Stimulated activated CD8-positive, alpha-beta memory T cell treated with anti-CD3 and anti-CD28 coated beads, Interleukin-2, amount 100 ng/mL, for 1 hour (primary cell): ENCODE measurements at places on chromosomes 1 and 21.

- no peak for DNase-seq
Observed at GRCh38 chr1:101769520-101769919, 227.2 kb downstream of the OLFM3 start.

GRCh38 chr1:244362476-244362875 lies 89.2 kb downstream of the ADSS2 start:
- DNase-seq: no peak

DNA sequence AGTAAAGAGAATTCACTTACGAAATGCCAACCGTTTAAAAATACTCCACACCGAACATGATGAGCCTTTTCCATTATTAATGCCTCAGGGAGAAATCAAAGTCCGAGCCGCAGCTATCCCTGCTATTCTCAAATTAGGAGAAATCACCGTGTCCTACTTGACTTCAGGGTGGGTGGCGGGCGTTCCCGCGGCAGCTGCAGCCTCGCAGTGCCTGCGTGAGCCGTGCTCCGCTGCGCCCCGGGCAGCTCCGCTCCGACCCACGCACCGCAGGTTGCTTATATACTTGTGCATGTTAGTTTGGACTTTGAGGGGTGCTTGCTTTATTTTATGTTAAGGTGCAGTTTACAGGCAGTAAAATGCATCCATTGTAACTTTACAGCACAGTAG lies 35.6 kb upstream of the PCBP3 start:
- no peak for DNase-seq

DNA sequence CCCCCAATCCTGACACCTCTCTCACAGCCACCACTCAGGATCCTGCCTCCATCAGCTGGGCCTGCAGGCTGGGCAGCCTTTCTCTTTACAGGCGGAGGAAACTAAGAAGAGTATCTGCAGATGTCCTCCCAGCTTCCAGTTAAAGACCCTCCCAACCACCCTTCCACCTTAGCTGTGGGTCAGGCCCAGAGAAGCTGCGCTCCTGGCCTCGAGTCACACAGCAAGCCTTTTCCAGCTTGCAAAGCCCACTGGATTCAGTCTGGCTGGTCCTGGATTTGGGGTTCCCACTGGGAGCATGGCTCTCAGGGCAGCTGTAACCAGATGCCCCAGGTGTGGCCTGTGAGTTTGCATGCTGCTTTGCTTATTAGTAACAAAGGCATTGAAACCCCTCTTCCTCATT lies 19.9 kb downstream of the KCNQ4 start:
- DNase-seq: no peak

DNA sequence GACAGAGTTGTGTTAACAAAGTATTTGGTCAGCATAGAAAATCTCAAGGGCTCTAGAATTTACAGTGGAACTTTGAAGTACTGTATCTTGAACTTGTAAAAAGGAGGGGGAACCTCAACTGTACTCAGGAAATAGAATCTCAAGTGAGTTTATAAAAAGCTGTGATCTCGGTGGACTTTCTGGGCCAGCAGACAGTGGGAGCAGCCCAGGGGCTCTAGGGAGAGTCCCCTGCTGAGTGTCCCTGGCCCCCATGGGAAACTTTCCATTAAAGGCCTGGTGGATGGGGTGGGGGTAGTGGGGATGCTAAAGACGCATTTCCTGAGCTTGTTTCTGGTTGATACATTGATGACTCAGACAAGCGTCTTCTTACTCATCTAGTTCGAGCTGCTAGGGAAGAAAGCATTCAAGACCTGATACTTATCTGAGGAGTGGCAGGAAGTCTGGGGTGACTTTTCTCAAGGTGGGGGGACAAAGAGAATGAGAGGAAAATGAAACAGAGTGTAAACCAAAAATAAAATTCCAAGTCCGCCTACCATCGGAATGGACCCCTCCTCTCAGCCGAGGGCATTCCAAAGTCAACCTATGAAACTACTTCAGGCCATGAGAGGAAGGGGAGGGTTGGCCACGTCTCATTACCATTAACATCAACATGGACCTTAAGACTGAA lies 65.5 kb downstream of the NID1 start:
- DNase-seq: peak; percentile 46
